Mesothelial cell of epicardium (in vitro differentiated cells): ENCODE measurements at places on chromosomes 3 and 15.

GRCh38 chr3:70614111-70614510 is 301.7 kb upstream of the MDFIC2 start:
- no peak for DNase-seq

DNA sequence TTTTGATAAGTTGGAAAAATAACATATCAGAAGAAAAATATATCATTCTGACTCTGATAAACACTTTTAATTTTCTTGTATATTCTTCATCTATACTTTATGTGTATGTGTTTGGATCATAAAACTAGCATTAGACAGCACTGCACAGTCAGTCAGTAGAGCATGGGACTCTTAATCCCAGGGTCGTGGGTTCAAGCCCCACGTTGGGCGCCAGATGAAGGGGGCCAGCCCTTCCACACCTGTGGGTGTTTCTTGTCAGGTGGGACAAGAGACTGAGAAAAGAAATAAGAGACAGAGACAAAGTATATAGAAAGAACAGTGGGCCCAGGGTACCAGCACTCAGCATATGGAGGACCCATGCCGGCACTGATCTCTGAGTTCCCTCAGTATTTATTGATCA is 546.0 kb upstream of the NR2F2 start:
- no peak for DNase-seq

DNA sequence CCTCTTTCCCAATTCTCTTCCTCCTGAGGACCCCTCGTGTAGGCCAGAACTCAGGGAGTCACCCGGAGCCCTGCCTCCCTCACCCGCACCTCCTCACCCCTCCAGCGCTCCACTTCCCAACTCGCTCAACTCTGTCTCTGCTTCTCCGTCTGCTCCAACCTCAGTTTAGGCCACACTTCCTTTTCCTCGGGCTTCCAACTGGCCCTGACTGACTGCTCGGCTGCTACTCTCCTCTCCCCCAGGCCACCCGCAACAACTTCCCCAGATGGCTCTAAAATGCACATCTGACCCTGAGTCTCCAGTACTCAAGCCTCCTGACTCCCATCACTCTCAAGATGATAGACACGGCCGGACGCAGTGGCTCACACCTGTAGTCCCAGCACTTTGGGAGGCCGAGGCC is 23.6 kb downstream of the TMEM44 start:
- DNase-seq, result no peak

DNA sequence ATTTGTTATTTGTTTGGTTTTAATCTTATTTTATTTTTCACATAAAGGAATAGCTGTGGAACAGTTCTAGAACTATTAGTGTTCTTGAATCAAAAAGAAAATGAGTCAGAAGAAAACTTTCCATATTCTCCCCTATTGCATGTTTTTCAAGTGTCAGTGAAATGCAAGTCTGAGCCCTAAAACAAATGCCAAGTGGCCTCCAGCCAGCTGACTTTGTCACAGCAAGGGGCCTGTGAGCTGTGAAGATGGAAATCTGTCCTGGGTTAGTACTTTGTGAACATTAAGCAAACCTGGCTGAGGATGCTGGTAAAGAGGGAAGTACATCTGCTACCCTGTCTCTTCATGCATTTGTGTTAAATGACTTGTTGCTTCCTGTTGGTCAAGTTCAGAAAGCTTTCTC is 14.2 kb downstream of the LRRC49 start:
- no peak for DNase-seq

GRCh38 chr3:143307613-143308183 is 188.1 kb downstream of the CHST2 start:
- no peak for DNase-seq

DNA sequence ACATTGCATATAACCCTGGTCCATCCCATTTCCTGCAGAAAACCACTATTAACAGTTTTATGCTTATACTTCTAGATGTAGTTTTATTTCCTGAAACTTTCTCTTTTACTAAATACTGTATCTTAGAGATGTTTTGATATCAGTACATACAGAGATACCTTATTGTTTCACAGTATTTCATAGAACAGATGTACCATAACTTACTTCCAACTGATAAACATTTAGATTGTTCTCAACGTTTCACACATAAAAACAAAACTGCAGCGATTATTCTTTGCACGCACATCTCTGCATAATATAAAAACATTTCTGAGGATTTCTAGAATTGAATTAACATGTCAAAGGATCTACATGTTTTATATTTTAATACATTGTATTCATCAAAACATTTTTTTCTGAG is 2.6 kb downstream of the ZNF80 start:
- no peak for DNase-seq

GRCh38 chr3:414063-414462 is 217.5 kb downstream of the CHL1 start:
- no peak for DNase-seq

- no peak for DNase-seq
Measured at GRCh38 chr3:11470031-11470853, 173.5 kb downstream of the VGLL4 start.

GRCh38 chr3:134694466-134694865 is 43.6 kb upstream of the KY start:
- DNase-seq, result no peak

- no peak for DNase-seq
Measured at GRCh38 chr3:184524981-184525336, 36.6 kb upstream of the EPHB3 start.

- DNase-seq, result peak; percentile 66
Measured at GRCh38 chr15:67914537-67915460, 75.0 kb upstream of the RNU6-1 start.

- no peak for DNase-seq
Measured at GRCh38 chr3:192892981-192893700, 24.5 kb downstream of the MB21D2 start.

GRCh38 chr15:63973212-63974009 is 72.9 kb downstream of the DAPK2 start:
- DNase-seq, result no peak

- DNase-seq, result no peak
Measured at GRCh38 chr3:193563426-193563825, 8.7 kb upstream of the ATP13A4 start.

DNA sequence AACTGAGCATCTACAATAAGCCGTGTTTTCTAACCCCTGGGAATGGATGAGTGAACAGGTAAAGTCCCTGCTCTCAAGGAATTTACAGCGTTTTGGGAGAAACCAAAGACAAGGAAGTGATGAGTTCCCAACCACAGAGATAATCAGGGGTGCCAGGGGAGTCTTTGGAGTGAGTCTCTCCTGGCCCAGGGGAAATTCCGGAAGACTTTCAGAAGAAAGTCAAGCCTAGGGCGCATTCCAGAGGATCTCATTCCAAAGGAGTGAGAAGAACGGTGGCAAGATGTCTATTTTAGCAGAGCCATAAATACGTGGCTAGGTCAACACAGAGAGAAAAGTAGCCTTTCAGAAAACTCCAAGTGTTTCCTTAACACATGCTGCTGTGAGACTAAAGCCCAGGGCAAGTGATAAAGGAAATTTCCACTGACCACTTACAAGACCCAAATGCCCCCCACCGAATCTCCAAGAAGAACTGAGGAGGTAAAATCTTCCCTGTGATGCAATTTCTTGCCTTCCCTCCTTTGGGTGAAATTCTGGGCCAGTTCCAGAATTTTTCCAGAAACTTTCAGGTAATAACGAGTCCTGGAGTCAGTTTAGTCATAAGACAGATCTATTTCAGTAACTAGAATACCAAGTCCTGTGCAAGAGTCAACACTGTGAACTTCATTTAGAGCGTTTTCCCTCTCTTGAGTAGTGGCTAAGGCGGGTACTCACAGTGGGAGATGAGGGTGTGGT is 437.4 kb downstream of the NR2F2 start:
- no peak for DNase-seq

DNA sequence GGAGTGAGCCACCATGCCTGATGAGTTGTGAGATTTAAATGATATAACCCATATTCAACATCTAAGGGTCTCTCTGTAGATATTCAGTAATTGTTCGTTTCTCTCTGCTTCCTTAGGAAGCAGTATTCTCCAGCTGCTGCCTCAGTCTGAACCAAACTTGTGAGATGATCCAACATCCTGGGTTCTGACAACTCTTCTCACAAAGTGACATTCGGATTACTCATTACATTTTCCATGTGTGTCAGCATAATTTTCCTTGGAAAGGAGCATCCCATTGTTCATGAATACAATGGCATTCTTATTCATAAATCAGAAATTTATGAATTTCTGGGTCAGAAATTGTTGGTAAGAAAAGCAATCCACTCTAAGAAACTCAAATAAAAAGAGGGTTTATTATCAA is 15.0 kb upstream of the SEC22A start:
- DNase-seq, result no peak

- no peak for DNase-seq
Measured at GRCh38 chr3:155504682-155505081, 211.2 kb upstream of the STRIT1 start.
